ENCODE measurements at places on chromosomes 5 and 9.

GRCh38 chr5:104186100-104186499, 623.5 kb upstream of the NUDT12 start:
- peak; percentile 45 for DNase-seq
- no peak overlapping the region for H3K27ac ChIP-seq
- H3K4me1 ChIP-seq = no peaks in the 10 kb centered on the region
- H3K36me3 ChIP-seq = no peaks in the 10 kb centered on the region

- no peak for DNase-seq
- H3K27ac ChIP-seq = no peak overlapping the region
- no peak overlapping the region for H3K4me3 ChIP-seq
- H3K36me3 ChIP-seq = no peaks in the 10 kb centered on the region
- no peaks in the 10 kb centered on the region for H3K27me3 ChIP-seq
- no peaks in the 10 kb centered on the region for H3K4me1 ChIP-seq
Observed at GRCh38 chr5:116002116-116002906, 30.0 kb upstream of the ARL14EPL start.

GRCh38 chr5:113513384-113514288, at the start of gene YTHDC2:
Gene YTHDC2, plus strand, starts transcription at chr5:113513694. Its CDS starts 202 bp downstream, at chr5:113513896.
- peaks cover 25% of the 10 kb centered on the region for H3K4me1 ChIP-seq
- peak within 1 kb of the TSS; percentile 92 for H3K27ac ChIP-seq
- no peaks in the 10 kb centered on the region for H3K36me3 ChIP-seq
- DNase-seq = peak; percentile 92

DNA sequence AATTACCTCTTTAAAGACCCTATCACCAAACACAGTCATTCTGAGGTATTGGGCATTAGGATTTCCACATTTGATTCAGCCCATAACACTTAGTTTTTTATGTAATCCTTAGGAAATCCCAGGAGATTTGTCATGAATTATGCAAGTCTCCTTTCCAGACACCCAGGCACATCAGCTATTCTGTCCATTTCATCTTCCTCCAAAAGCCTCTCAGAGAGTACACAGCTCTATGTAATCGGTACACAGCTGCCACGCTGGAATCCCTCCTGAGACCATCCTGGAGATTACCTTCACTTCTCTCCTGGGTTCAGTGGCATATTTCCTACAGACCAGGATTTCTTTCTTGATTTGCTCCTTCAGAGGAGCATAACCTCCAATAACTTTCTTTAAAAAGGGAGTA, 2309.8 kb upstream of the WWC1 start:
- no peaks in the 10 kb centered on the region for H3K27me3 ChIP-seq
- no peaks in the 10 kb centered on the region for H3K36me3 ChIP-seq
- no peak overlapping the region for H3K4me3 ChIP-seq
- H3K27ac ChIP-seq = no peak overlapping the region
- no peak for DNase-seq
- H3K4me1 ChIP-seq = no peaks in the 10 kb centered on the region

- H3K27me3 ChIP-seq = no peaks in the 10 kb centered on the region
- H3K27ac ChIP-seq = no peak overlapping the region
- no peak for DNase-seq
- H3K4me1 ChIP-seq = no peaks in the 10 kb centered on the region
- no peaks in the 10 kb centered on the region for H3K36me3 ChIP-seq
- H3K4me3 ChIP-seq = no peak overlapping the region
Observed at GRCh38 chr5:163309914-163310313, 127.5 kb upstream of the CCNG1 start.
